ENCODE measurements at places on chromosomes 1 and 21.

DNA sequence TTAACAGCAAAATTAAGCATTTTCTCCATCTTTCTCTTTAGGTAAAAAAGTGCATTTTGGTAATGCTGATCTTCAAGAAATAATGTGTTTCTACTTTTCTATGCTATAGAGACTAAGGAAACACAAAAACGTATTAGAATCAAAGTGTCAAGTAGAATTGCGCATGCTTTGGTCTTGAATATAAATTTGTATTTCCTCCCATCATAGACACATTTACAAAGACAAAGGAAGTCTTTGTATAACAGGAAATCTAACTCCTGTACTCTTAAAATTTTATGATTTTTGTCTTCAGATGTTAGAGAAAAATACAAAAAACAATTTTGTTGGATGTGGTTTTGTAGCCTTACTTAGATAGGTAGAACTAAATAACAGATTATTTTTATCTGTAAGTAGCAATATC is 1299.4 kb downstream of the NCAM2 start:
- DNase-seq: no peak

- no peak for DNase-seq
These were observed 7.0 kb downstream of the HSPG2 start for GRCh38 chr1:21930080-21930571.

DNA sequence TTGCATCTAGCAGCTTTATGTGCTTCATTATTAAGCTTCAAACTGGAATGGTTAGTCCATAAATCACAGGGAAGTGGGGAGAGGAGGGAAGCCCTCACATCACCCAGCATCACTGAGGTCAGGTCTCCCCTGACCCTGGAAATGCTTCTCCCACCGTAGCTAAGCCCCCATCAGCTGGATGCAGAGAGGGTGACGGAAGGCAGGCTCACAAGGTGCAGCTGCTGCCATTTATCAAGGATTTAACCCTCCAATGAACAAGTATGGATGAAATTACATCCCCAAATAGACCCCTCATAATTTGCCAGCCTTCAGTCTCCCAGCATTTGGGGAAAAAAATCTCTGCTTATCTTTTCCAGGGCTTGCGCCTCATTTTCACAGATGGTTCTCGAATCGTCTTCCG is 60.8 kb downstream of the PGM1 start:
- DNase-seq: no peak

- DNase-seq: no peak
These were observed 100.1 kb upstream of the KIF26B start for GRCh38 chr1:245054507-245055270.

DNA sequence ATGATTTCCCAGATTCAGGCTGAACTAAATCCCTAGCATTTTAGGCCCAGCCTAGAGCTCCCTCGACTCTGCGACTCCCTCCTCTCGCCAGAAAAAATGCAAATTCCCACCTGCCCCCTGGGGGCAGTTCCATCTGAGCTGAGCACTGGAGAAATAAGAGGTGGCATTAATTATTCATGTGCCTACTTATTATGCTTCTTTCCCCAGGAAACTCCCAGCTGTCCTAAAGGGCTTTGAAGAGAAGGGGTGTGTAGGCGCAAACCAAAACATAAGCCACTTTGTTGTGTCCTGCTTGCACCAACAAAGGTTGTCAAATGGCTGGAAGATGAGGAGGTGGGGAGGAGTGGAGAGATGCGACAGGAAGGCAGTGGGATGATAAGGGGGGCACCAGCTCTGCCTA is 41.4 kb upstream of the GOLT1A start:
- DNase-seq: no peak

GRCh38 chr1:157173900-157174410 is 35.8 kb upstream of the ETV3 start:
- DNase-seq: no peak

Measured in GM03348 (cell line).